ENCODE measurements at places on chromosomes 13 and 19.

GRCh38 chr19:16266586-16266942 lies 58.1 kb upstream of the KLF2 start:
- no peak for DNase-seq

- DNase-seq = no peak
Observed at GRCh38 chr13:113229161-113229560, 19.7 kb downstream of the CUL4A start.

DNA sequence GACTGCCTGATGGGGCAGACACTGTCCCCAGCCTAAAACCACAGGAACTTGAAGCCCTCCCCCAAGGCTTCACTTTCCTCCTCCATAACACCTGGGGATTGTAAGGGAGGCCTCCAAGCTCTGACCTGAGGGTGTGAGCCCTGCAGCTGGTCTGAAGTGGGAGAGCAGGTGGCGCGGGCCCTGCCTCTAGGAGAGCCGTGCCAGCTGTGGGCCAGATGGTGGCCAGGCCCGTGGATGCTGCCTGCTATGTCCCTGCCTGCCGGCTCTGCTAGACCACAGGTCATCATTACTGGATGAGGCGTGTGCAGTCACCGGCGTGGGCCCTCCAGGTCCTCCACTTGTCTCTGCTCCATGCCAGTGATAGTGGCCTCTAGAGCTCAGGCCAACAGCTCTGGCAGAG lies 3.5 kb upstream of the KLHL26 start:
- DNase-seq = no peak

DNA sequence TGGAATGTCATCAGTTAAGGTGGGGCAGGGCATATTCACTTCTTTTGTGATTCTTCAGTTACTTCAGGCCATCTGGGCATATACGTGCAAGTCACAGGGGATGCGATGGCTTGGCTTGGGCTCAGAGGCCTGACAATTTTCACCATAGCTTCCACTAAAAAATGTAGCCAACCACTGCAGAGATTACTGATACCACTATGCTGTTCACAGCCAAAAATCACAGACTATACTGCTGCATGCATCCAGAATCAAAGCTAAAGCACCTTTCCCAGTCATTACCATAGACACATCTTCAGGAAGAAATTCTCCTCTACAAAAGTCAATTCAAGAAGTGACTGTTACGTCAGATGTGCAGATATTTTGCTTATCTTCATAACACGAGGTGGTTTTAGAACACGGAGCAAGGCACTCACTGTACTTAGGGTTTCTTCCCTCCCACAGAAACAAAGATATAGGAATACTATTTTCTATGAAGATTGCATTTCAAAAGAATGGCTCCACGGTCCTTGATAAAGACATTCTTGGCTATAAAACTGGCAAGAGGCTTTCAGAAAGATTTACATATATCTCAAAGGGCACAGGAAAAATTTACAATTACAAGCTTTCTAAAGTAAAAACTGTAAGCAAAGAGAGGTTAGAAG lies 1556.6 kb upstream of the PRR20A start:
- no peak for DNase-seq

DNA sequence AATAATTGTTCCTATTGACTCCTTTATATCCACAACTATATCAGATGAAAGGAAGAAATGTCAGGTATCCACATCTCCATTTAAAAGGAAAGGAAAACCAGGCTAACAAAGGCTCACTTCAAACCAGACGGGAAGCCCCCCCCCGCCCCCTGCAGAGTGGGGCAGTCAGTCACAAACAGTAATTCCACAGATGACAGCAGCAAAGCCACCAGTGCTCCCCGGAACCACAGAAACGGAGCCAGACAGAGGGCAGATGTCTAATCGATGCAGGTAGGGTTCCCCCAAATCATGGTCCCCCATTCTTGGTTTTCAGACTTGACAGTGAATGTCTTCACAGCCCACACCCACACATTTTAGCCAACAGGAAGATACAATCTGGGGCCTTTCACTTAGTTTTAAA lies 100.8 kb downstream of the STK24 start:
- no peak for DNase-seq

GRCh38 chr13:52158629-52159158 lies 703 bp downstream of the NEK3 start:
- no peak for DNase-seq

DNA sequence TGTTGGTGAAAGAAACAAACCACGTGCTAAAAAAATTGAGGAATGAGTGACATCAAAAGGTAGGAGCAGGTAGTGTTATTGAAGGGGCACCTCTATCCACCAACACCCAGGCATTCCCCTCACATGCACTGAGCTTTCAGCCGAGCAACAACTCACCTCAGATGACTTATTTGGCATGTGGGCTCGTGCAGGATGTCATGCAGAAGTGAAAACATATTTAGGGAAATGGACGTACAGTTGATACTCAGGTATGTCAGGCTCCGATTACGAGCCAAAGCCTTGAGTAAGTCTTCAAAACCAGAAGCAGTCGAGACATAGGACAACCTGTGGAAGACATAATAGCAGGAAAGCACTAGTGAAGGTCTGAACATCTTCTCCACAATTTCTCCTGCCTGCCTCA lies 30.4 kb downstream of the NLRP11 start:
- DNase-seq = no peak

DNA sequence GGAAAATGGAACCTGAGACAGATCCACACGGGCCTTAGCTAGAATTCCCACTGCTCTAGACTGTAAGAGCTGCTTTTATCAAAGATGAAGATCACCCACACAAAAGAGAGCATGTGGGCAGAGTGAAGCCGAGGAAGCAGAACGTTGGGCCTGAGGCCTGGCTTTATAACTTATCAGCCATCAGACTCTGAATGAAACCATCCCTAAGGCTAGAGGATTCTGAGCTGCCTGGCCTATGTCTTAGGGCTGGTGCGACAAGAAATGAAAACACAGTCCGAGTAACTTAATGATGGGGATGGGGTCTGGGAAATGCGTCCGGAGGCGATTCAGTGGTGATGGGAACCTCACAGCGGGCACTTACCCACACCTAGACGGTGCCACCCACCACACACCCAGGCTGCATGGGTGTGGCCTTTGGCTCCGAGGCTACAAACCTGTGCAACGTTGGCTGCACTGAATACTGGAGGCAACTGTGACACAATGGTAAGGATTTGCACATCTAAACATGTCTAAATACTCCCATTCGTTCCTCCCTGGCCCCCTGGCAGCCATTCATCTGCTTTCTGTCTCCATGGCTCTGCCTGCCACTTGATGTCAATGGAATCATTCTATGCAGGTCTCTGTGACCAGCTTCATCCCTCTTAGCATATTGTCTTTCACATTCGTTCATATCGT lies 62.0 kb downstream of the SLC15A1 start:
- no peak for DNase-seq

DNA sequence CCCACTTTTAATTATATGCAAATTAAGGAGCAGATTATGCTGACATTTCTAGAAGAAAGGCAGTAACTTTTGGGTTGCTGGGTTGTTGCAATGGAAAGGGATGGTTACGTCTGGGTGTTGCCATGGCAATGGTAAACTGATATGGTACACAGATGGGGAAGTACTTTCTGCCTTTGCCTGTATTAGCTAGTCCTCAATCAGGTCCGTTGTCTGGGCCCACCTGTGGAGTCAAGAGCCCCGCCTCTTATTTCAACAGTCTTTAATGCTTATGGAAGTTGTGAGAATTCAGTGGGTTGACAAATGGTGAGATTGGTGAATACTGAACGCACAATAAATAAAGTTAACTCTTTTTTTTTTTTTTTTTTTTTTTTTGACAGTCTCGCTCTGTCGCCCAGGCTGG lies 30.6 kb upstream of the DPP9 start:
- no peak for DNase-seq

GRCh38 chr19:19105365-19106055 lies 32.8 kb downstream of the TMEM161A start:
- DNase-seq = no peak

DNA sequence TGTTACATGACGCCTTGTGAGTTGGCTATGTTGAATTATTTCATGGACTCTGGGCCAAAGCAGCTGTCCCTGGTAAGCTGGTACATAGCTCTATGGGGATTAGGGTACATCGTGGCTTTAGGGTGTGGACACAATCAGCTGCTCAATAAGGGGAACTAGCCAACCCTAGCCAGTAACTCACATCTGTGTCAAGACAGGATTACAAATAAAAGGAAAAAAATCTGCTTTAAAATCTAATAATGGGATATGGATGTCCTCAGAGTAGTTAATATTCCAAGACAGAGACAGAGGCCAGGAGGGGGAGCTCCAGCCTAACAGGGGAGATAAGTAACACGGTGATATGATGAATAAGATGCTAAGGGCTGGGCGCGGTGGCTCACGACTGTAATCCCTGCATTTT lies 21.1 kb upstream of the ZNF766 start:
- peak; percentile 47 for DNase-seq

DNA sequence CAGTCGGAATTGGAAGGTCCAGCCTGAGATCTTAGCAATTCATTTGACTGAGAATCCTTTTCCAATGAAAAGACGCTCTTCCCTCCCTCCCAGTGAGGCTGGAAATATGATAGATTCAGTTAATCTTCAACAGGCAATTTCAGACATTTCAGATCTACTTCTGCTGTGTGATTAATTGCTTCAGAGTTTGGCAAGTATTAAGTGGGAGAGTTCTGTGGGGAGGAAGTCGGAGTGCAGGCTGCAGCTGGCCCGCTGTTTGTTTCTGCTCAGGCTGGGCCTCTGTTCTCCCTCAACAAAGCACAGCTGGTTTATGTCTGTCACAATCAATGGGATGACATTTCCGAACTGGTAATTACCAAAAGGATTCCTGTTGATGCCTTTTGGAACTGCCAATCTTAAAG lies 178.2 kb downstream of the NDFIP2 start:
- no peak for DNase-seq

- no peak for DNase-seq
Observed at GRCh38 chr13:66264971-66265370, 965.2 kb downstream of the PCDH9 start.

GRCh38 chr13:86080340-86080995 lies 281.2 kb upstream of the SLITRK6 start:
- no peak for DNase-seq

DNA sequence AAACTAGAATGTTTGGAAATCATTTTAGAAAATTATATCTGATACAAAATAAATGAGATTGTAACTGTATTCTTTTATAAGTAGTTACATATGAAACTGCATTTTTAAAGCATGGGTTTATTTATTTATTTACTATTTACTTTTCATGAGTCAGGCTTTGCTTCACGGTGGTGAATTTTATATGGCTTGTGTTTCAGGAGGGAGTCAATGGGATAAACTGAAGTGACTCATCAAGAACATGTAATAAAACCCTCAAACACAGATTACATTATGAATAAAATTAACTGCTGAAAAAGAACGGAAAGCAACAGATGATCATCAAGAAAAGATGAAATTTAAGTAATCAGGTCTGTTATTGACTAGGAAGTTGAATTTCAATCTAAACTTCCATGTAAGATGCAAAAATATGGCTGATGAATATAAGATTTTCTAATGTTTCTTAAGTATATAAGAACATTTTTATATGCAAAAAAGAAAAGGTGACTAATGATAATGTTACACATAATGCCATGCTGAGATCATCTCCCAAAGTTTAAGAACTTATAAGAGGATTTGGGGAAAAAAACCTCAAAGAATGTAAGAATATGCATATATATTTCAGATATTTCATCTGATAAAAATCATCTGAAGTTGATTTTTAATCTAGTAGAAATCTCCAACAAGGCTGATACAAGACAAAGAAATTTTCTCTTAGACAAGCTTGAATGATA lies 383.6 kb downstream of the SLITRK1 start:
- DNase-seq = no peak

- no peak for DNase-seq
Observed at GRCh38 chr13:98990701-98991100, 12.8 kb upstream of the DOCK9 start.

DNA sequence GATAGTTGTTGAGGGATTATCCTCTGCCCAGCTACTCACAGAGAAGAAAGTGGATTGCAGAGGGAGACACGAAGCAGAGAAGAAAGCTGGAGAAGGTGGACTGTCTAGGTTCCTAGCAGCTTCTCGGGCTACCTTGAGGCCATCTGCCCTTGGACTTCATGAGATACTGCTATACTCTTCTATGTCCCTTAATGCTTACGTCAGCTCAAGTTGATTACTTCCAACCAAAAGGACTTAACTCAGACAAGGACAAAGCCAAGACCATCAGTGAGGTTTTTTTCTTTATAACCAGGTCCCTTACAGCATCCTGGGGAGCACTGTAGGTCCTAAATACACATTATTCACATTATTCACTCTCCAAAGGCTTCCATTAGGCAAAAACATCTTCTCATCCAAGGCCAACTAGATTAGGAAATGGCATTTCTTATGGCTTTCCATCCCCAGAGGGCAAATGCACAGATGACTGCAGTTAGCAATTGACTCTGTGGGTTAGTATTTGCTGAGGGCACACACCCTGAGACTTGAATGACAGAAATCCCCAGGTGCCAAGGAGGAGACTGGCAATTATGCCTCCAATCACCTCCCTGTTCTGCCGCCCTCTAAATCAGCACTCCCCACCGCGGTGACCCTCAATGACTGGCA lies 4.1 kb upstream of the UBE2L5 start:
- DNase-seq = no peak

DNA sequence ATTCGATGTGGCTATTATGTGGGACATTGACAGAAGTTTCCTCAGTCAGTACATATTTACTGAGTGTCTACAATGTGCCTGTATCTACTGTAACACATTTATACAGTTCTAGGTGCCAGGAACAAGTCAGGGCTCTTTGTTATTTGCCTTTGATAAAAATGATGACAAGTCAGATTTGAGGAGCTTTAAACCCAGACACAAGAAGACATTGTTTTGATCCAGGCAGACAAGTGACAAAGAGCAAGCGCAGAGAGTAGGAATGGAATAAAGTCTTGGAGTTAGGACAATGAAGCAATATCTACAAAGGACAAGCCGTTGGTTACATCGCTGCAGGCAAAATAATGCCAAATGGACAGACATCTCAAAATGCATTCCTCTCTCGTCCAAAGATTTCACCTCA lies 70.1 kb downstream of the ITGBL1 start:
- DNase-seq = no peak

GRCh38 chr19:47093841-47094240 lies 19.7 kb downstream of the ZC3H4 start:
- DNase-seq = no peak

DNA sequence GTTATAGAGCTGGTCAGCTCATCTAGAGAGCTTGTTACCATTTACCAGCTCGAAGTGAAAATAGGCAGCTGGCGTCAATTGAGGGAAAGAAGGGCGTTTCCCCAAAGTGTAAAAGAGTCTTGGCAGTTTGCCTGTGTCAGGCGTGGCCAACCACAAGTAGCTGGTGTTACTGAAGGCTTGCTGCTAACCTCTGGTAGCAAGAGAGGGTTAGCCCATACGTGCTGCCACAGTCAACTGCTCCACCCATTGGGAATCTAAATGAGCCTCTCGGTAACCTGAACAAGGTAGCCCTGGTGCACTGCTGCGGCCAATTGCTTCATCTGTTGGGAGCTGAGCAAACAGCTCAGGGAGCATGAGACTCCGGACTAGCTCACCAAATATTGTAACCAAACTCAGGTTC lies 314.9 kb upstream of the SLITRK5 start:
- no peak for DNase-seq
